ENCODE measurements at places on chromosomes 2 and 18. TPM values are rescaled to one million over a fixed set of nuclear protein-coding genes. Genes with fewer than 3 reads are reported as not detected.
A peak's percentile ranks its signal among the peaks of the same experiment; 100 is the strongest.

DNA sequence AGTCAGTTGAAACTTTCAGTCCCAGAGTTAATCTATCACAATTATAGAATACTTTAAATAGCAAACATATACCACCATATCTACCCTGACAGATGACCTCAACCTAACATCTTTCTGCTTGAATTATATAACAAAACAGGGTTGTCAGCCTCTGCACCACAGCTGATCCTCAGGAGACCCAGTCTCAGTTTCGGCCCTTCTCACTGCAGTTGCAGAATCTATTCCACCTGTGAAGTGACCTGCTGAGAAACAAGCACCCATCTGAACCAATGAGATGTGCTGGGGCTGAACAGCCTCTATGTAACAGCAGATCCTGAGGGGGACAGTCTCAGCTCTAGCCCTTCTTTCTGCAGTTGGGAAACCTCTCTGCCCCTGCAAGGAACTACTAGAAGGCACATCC is 567.6 kb downstream of the KCNJ3 start:
- no peaks in the 10 kb centered on the region for H3K27me3 ChIP-seq
- no peaks in the 10 kb centered on the region for H3K4me1 ChIP-seq
- no peak for DNase-seq

DNA sequence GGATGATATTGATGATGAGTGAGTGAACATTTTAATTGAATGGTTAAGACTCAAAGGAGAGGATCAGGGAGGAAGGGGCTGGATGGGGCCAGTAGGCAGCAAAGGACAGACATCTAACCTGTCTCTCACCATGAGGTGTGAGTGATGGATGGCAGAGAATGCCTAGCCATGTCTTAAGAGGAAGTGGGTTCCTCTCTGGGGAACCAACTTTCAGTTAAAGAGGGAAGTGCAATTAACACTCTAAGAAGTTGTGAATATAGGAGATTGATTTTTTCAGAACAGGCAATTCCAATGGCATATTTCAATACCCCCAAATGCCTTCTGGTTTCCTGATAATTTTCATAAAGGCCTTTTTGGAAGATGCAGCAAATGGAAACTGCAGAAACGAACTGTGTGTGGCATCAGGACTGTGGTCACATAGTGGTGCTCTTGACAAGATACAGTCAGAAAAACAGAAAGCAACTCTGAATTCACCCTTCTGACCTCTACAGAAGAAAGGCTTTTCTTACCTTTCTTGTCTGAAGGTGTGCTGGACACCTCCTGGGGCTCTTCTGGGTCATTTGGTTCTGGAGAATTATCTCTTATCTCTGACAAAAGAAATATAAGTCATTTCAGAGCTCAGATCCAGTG is 10.2 kb downstream of the SP110 start:
- no peaks in the 10 kb centered on the region for H3K4me1 ChIP-seq
- H3K27ac ChIP-seq, result no peak overlapping the region
- no peaks in the 10 kb centered on the region for H3K27me3 ChIP-seq
- DNase-seq, result no peak
- H3K36me3 ChIP-seq, result no peaks in the 10 kb centered on the region

GRCh38 chr2:156385242-156385641 is 50.9 kb upstream of the GPD2 start:
- no peaks in the 10 kb centered on the region for H3K27me3 ChIP-seq
- H3K4me1 ChIP-seq, result no peaks in the 10 kb centered on the region
- no peak overlapping the region for H3K27ac ChIP-seq
- no peak for DNase-seq
- H3K4me3 ChIP-seq, result no peak overlapping the region

GRCh38 chr2:238910751-238911351 is 63.0 kb downstream of the TWIST2 start:
- no peak overlapping the region for H3K4me3 ChIP-seq
- no peaks in the 10 kb centered on the region for H3K36me3 ChIP-seq
- DNase-seq, result peak; percentile 40
- H3K4me1 ChIP-seq, result no peaks in the 10 kb centered on the region

Gene RNPEPL1
- 27.7 TPM for total RNA-seq

DNA sequence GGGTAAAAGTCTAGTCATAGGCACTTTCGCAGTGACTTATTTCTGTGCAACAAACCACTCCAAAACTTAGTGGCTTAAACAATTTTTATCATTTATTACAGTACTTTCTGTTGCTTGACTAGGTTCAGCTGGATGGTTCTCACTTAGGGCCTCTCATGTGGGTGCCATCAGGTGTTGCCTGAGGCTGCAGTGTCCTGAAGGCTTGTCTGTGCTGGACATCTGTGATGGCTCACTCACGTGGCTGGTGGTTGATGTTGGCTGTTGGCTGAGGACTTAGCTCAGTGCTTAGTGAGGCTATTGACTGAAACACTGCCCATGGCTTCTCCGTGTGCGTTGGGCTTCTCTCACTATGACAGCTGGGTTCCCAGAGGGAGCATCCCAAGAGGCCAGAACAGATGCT is 81.4 kb upstream of the GCFC2 start:
- no peaks in the 10 kb centered on the region for H3K4me1 ChIP-seq
- H3K4me3 ChIP-seq, result no peak overlapping the region
- no peak for DNase-seq
- H3K27me3 ChIP-seq, result no peaks in the 10 kb centered on the region
- H3K27ac ChIP-seq, result no peak overlapping the region

DNA sequence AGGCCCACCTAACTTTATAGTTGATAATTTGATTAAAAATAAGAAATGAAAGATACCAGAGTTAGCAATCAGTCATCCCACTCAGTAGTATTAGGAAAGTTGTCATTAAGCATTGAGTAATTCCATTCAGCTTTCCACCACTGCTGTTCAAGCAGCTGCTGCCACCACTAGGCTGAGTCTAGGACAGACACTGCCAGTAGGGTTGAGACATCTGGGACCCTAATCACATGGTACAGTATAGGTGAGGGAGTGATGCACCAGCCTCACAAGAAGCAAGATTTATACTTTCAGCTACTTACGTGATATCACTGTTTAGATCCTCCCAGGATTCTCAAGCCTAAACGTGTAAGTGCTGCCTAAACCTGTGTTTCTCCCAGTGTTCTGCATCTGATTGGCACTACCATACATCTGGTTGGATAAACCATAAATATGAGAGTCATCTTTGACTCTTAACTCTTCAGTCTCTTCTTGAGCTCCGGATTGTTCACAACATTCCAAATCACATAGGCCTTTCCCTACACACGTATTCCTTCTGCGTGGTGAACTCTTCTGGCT is 3.2 kb downstream of the UBXN4 start:
- H3K4me1 ChIP-seq, result no peaks in the 10 kb centered on the region
- H3K27ac ChIP-seq, result no peak overlapping the region
- no peak for DNase-seq
- no peak overlapping the region for H3K4me3 ChIP-seq
- peaks cover 21% of the 10 kb centered on the region for H3K36me3 ChIP-seq

DNA sequence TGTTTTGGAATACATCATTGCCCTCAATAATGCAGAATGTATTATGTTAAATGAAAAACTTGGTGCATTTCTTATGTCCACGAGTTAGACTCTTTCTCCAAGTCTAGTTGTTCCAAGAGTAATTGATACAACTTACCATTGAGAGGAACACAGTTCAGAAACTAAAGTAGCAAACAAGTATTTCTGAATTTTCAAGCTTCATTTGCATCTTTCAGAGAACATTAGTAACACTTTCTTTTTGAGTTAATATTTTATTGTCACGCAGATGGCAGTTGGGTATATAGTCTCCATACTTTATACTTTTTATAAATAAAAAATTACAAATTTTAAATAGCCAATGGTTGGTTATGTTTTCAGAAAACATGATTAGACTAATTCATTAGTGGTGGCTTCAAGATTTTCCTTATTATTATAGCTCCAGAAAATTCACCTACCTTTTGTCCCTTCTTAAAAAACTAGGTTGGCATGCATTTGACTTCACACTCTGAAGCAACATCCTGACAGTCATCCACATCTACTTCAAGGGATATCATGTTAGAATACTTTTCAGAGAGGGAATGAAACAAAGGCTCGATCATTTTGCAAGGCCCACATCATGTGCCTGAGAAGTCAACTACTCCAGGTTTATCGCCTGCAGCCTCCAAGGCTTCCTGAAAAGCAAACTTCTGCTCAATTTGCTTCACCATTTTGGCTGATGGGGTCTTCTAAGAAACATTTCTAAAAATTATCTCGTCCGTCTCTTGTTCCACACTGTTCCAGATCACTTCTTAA is 29.9 kb downstream of the LYPD6B start:
- H3K27me3 ChIP-seq, result no peaks in the 10 kb centered on the region
- no peaks in the 10 kb centered on the region for H3K4me1 ChIP-seq
- no peaks in the 10 kb centered on the region for H3K36me3 ChIP-seq
- no peak overlapping the region for H3K27ac ChIP-seq
- H3K4me3 ChIP-seq, result no peak overlapping the region

DNA sequence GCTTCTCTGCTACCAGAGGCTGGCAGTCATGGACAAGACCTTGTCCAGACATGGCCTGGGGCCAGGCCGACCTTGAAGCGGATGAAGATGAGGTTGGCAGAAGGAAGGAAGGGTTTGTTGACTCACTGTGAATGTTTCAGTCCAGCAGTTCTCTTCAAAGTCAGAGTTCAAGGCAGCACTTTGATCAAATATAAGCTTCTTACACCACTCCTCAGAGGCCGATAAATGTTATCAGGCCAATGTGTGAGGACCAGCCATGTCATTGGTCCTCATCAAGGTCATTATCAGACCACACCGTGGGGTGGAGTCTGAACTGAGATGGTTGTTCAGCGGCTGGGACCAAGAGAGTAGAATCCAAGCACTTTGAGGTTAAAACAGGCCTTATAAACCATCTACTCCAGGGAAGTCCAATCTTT is 35.5 kb downstream of the QPCT start:
- H3K4me1 ChIP-seq, result no peaks in the 10 kb centered on the region
- no peaks in the 10 kb centered on the region for H3K36me3 ChIP-seq
- H3K27ac ChIP-seq, result no peak overlapping the region
- H3K4me3 ChIP-seq, result no peak overlapping the region
- no peaks in the 10 kb centered on the region for H3K27me3 ChIP-seq

GRCh38 chr18:41484069-41484468 is 471.0 kb upstream of the PIK3C3 start:
- H3K4me1 ChIP-seq, result no peaks in the 10 kb centered on the region
- H3K27ac ChIP-seq, result no peak overlapping the region
- no peak overlapping the region for H3K4me3 ChIP-seq

DNA sequence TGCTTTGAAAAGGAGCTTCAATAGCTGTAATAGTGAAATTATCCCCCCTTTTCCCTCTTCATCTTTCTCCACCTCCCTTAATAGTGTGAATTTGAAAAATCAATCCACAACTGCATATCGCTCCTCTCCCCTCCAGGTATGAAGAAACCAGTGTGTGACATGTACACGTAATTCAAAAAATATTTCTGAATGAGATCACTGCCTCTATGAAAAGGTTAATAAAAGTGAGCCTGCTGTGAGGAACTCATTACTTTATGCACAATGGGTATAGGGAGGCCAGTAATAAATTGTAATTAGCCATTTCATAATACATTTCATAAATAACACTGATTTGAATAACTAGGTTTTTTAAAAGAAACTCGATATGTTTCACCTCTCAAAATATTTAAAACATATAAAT is 209.0 kb upstream of the KYNU start:
- H3K27me3 ChIP-seq, result no peaks in the 10 kb centered on the region
- H3K27ac ChIP-seq, result no peak overlapping the region

- H3K27ac ChIP-seq, result no peak overlapping the region
- no peaks in the 10 kb centered on the region for H3K4me1 ChIP-seq
- DNase-seq, result no peak
- no peaks in the 10 kb centered on the region for H3K36me3 ChIP-seq
Observed at GRCh38 chr18:74623047-74623816, 25.6 kb downstream of the ZNF407 start.

- H3K27me3 ChIP-seq, result no peaks in the 10 kb centered on the region
- no peak overlapping the region for H3K27ac ChIP-seq
- no peaks in the 10 kb centered on the region for H3K36me3 ChIP-seq
- H3K4me1 ChIP-seq, result no peaks in the 10 kb centered on the region
Observed at GRCh38 chr2:127185093-127185492, 35.0 kb downstream of the CYP27C1 start.

- H3K4me3 ChIP-seq, result no peak overlapping the region
- H3K36me3 ChIP-seq, result no peaks in the 10 kb centered on the region
- H3K27me3 ChIP-seq, result no peaks in the 10 kb centered on the region
- DNase-seq, result no peak
- H3K4me1 ChIP-seq, result no peaks in the 10 kb centered on the region
Observed at GRCh38 chr2:154507186-154507585, 191.3 kb upstream of the KCNJ3 start.

- H3K36me3 ChIP-seq, result no peaks in the 10 kb centered on the region
- H3K27ac ChIP-seq, result no peak overlapping the region
- no peak overlapping the region for H3K4me3 ChIP-seq
- H3K4me1 ChIP-seq, result no peaks in the 10 kb centered on the region
Observed at GRCh38 chr18:44937960-44938719, 257.5 kb downstream of the SETBP1 start.

- peaks cover 4% of the 10 kb centered on the region for H3K36me3 ChIP-seq
- no peak overlapping the region for H3K4me3 ChIP-seq
- no peaks in the 10 kb centered on the region for H3K27me3 ChIP-seq
- DNase-seq, result no peak
Observed at GRCh38 chr2:120176526-120176925, 46.7 kb downstream of the TMEM185B start.

DNA sequence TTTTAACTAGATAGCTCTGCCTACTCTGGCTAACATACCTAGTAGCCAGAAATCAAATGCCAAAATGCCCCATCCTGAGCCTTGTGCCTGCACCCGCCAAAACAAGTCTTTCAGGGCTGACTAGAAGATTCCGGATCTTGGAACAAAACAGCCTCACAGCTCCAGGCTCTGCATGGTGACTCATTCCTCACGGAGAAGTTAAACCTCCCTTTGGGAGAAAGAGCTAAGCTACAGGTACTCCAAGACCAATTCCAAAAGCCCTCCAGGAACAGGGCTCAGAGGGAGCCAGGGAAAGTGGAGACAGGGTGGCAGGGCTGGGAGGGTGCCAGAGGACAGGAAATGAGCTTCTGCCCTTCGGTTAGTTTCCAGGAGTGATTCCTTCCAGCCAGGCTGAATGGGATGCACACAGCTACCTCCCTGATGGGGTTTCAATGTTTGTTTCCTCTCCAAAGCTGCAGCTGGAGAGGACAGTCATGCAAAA is 295.6 kb downstream of the TNS1 start:
- no peak overlapping the region for H3K27ac ChIP-seq
- no peak for DNase-seq
- H3K4me1 ChIP-seq, result no peaks in the 10 kb centered on the region
- H3K4me3 ChIP-seq, result no peak overlapping the region
- no peaks in the 10 kb centered on the region for H3K27me3 ChIP-seq
- H3K36me3 ChIP-seq, result no peaks in the 10 kb centered on the region

DNA sequence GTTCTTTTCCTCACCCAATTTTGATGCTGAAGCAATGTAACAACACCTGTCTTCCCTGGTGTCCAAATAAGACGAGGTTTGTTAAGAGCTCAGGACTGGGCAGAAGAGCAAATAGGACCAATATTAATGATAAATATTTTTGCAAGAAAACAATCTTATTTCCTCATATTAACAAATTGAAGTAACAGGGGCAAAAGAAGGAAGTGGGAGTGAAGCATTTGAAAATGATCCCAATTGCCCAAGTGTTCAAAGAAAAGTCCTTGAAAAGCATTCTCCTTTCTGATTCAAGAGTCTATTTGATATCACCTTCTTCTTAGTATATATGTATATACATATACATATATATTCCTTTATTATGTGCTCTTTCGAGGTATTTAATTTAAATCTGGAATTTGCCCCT is 418.8 kb downstream of the ARHGAP15 start:
- H3K4me3 ChIP-seq, result no peak overlapping the region
- no peaks in the 10 kb centered on the region for H3K27me3 ChIP-seq
- no peaks in the 10 kb centered on the region for H3K4me1 ChIP-seq
- no peak overlapping the region for H3K27ac ChIP-seq
- no peak for DNase-seq
- H3K36me3 ChIP-seq, result no peaks in the 10 kb centered on the region

- no peaks in the 10 kb centered on the region for H3K36me3 ChIP-seq
- DNase-seq, result no peak
- H3K27me3 ChIP-seq, result no peaks in the 10 kb centered on the region
- H3K4me1 ChIP-seq, result peaks cover 22% of the 10 kb centered on the region
- no peak overlapping the region for H3K27ac ChIP-seq
- no peak overlapping the region for H3K4me3 ChIP-seq
Observed at GRCh38 chr2:237712477-237713377, 85.3 kb downstream of the LRRFIP1 start.

Measured in right lobe of liver (tissue), 6 donors.